ENCODE measurements at places on chromosomes 6 and 20.

GRCh38 chr6:68497927-68498326 lies 137.2 kb upstream of the ADGRB3 start:
- DNase-seq = no peak

DNA sequence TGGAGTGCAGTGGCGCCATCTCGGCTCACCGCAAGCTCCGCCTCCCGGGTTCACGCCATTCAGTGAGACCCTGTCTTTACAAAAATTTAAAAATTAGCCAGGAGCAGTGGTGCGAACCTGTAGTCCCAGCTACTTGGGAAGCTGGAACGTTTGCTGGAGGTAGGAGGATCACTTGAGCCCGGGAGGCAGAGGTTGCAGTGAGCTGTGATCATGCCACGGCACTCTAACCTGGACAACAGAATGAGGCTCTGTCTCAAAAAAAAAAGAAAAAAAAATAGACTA lies 5.7 kb upstream of the PARD6B start:
- no peak for DNase-seq

GRCh38 chr6:9862603-9863167 lies 552.2 kb downstream of the TFAP2A start:
- no peak for DNase-seq

DNA sequence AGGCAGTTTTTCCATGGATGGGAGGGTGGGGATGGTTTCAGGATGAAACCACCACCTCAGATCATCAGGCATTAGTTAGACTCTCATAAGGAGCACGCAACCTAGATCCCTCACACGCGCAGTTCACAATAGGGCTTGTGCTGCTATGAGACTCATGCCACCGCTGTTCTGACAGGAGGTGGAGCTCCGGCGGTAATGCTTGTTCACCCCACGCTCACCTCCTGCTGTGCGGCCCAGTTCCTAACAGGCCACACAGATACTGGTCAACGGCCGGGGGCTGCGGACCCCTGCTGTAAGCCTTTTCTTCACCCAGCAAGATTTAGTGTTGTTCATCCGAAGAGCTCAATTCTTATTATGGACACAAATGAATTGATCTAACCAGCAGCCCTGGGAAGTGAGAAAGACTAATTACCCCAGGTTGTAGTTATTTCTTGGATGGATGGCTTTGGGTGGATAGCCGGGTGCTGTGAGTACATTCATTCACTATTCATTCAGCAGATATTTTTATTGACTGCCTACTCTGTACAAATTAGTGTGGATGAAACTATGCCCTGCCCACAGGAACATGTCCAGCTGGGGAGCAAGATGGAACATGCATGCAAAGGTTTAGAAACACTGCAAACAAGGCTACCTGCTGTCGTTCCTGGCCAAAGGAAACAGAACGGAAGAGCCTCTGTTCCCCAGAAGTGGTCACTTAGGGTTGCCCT lies 57.2 kb downstream of the RIOK1 start:
- no peak for DNase-seq

DNA sequence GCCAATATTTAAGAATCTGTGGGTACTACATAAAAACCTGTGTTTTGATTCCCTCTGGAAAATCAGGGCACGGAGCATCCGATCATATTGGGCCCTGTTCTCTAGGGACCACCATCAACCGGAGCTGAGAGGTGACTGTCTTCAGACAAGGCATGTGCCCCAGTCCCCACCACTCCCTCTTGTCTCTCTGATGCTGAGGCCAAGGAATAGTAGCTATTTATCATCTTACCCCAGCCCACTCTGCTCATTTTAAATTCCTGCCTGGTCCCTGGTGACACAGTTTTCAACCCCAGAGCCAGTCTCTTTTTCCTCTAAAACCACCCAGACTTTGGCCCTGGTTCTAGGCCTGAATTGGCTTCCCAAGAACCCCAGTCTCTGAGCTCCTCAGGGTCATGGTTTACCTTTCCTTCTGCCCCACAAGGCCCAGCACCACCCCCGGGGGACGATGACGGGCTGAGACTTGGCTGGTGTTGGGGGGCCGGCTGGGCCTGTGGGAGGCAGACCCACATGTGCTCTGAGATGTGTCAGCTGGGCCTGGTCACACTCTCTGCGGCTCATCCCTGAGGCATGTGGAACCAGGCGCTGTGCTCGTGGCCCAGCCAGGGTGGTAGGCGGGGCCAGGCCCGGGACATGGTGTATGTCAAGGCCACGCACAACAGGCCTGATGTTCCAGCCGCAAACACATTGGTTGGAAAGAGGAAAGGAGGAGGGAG lies 114.4 kb downstream of the CEBPB start:
- DNase-seq = no peak

All from NCI-H510A treated with DMSO at 0.1 percent for 48 hours (cell line).